ENCODE measurements at places on chromosomes 11 and 22.

- no peak for DNase-seq
Observed at GRCh38 chr22:46972901-46973831, 210.7 kb downstream of the TBC1D22A start.

- DNase-seq: peak; percentile 18
Observed at GRCh38 chr11:74265256-74265655, 46.2 kb downstream of the P4HA3 start.

DNA sequence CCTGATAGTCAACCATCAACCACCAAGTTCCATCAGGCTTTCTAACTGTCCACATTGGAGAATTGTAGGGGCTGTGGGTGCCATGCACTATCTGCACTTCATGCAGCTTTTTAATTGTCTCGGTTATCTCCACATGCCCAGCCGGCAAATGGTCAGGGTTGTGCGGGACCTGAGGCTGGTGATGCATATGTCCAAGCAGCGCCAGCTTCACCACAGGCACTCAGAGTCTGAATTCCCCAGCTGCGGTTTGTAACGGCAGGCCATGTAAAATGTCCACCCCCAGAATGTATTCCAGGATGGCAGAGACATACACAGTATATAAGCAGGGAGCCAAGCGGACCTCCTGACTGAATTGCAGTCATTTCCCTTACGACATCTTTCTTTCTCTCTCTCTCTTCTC is 435.6 kb downstream of the DYNC2H1 start:
- no peak for DNase-seq

GRCh38 chr11:65047581-65048422 is 6.8 kb downstream of the SAC3D1 start:
- peak; percentile 58 for DNase-seq

DNA sequence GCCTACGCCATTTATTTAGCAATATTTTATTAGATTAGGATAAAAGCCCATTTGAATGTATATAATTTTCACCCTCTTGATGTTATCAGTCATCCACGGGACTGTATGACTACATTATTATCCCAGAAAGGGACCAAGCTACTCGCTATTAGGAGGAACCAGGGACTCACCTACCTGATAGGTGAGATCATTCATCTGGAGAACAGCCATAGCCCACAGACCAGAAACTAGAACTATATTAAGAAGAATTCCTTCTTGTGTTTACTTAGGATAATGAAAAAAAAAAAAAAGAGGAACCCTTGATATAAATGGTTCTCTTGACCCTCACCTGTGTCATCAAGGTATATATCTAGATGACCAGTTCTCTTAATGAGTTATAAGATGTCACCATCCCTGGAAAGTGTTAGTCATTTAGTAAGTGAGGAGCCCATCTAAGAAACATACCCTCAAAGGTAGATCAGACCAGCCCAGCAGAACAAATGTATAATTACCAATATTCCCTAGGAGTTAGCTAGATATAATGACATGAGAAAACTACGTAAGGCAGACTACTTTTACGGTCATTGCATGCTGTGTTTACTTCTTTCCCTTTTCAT is 8.0 kb downstream of the SIK3 start:
- DNase-seq: no peak

- DNase-seq: no peak
Observed at GRCh38 chr11:119166368-119167076, 2.0 kb upstream of the NLRX1 start.

DNA sequence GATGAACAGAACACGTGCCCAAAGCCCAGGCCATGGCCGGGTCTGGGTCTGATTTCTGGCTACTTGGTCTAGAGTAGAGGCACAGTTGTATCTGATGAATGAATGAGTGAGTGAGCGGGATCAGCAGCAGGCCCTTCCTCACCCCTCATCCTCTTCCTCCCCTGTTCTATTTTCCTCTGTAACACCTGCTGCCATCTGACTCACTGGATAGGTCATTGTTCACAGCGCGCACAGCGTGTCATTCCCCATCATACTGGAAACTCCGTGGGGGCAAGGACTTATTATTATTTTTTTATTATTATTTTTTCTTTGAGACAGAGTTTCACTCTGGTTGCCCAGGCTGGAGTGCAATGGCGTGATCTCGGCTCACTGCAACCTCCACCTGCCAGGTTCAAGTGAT is 13.9 kb downstream of the NCF4 start:
- DNase-seq: no peak

DNA sequence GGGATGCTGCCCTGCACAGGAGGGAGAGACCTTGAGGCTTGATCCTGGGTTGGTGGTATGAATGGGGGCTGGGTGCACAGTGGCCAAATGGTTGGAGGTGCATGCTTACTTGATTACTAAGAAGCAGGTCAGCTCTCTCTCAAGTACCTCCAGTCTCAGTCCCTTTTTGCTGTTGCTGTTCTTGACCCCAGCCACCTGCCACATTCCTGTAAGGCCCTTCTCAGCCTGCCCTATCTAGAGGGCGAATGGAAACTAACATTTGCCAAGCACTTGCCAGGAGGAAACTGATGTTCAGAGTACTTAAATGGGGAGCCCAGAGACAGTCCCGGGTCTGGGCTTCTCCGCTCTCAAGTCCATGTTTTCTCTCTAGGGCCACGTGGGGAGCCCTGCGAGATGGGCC is 39.9 kb downstream of the CABIN1 start:
- DNase-seq: no peak

DNA sequence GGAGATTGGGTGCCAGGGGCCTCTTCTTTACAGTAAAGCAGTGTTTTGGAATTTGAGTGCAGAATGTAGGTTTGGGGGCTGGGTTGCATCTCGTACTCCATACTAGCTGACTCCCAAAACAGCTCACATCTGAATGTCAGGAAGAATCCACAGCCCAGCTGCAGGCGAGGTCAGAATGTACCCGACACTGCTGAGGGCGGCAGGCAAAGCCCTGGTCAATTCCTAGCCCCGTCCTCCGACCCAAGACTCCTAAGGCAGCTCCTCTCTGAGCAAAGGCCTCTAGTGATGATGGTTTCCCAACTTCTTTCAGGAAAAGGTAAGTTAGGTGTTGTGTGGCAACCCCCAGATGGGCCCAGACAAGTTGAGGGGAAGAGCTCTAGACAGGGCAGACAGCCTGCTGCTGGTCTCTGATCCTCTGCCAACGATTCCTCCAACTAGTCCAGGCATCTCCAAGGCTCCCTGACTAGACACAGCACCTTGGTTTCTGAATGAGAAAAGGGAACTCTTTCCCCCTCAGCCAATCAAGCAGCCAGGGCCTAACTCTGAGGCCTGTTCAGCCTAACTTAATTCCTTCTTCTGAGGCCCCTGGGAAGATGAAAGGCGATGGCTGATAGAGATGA is 8.6 kb downstream of the LARGE2 start:
- no peak for DNase-seq

- no peak for DNase-seq
Observed at GRCh38 chr11:110432713-110433392, 3.1 kb downstream of the FDX1 start.

GRCh38 chr22:33332538-33332937 is 274.4 kb upstream of the SYN3 start:
- DNase-seq: no peak

GRCh38 chr11:86769219-86769618 is 31.1 kb upstream of the PRSS23 start:
- no peak for DNase-seq

GRCh38 chr22:34841331-34841771 is 224.6 kb upstream of the ISX start:
- peak; percentile 86 for DNase-seq
